T-helper 17 cell (primary cell): ENCODE measurements at places on chromosomes 5 and 9.

DNA sequence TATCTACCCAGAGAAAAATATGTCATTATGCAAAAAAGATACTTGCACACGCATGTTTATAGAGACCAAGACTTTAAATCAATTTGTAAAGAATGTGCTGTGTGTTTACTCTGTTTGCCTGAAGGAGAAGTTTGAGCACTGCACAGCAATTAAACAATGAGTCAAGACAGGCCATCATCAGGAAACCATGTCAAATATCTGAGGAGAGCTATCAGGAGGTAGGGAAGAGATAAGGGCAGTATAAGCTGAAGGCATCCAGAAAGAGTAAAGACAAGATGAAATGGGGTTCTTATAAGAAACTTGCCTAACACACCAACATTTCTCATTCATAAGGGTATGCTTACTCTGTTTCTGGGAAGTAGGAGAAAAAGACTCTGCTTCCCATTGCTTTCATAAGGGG lies 405.8 kb upstream of the PTGER4 start:
- DNase-seq: no peak

GRCh38 chr5:126848253-126848652 lies 71.3 kb downstream of the LMNB1 start:
- DNase-seq: no peak

DNA sequence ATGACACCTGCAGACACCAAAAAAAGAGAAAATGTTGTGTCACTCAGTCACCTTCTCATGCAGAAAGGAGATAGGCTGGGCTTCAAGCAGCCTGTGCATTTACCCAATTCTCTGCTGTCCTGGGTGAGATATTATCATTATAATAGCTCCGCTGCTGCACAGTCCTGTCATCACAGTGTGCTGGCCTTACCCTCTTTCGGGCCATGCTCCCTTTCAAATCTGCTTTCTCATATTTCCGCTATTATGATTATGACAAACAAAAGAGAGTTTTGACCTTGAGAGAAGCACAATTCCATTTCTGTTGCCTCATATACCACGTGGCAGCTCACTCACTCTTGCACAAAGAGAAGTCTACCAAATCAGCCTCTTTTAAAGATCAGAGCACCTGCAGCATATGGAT lies 1350.1 kb upstream of the ACO1 start:
- DNase-seq: no peak

DNA sequence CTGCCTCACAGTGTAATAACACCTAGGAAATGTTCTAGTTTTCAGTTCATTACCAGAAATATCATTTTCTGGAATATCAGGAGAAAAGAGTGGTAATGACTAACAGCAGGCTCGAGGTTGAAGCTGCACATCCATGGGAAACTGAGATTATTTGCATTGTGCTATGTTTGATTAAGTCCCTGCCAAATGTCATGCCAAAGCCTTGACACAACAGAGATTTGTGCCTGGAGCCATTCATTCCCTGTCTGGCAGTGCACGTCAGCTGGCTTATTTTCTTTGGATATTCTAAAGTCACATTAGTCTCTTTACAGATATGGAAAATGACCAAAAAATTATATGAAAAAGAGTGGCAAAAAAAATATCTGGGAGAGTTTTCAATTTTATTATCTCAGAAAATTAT lies 848.0 kb downstream of the PTPRD start:
- DNase-seq: no peak
